Anterior cingulate cortex (tissue), 58 donors: ENCODE measurements at places on chromosomes 6 and 20.
A peak's percentile ranks its signal among the peaks of the same experiment; 100 is the strongest.

GRCh38 chr6:166286839-166287271 is 21.3 kb downstream of the PRR18 start:
- DNase-seq, result no peak

GRCh38 chr6:36216559-36216958 is 20.0 kb downstream of the BRPF3 start:
- no peak for DNase-seq

DNA sequence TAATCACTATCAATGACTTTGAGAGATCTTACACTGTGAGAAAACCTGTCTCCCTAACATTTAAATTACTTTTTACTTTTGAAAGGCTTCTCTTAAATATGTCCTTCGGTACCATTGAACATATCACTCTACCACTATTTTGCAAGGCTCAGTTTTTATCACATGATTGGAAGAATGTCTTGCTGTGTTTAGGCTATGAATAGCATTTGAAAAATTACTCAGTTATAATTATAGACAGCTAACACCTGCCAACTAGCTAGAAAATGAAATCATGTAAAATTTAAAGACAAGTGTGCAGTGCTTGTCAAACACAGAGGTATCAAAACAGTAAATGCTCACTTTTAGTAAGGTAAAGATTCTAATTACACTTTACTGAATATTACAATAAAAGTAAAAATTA is 11.0 kb downstream of the SESN1 start:
- no peak for DNase-seq

DNA sequence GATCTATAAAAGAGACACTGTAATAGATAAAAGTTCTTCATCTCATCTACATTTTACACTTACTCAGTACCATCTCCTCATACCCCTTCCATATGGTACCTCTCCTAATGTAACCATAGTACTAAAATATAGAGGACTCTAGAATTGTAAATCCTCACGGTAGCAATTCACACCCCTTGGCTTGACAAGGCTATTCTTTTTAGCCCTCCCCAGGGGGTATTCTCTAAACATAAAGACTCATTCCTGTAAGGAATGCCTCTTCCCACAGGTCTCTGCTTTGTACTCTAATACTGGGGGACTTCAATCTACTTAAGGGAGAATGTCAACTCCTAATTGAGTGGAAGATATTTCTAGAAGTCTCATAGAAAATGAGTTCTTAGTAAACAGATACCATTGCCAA is 85.9 kb downstream of the VIP start:
- DNase-seq, result no peak

DNA sequence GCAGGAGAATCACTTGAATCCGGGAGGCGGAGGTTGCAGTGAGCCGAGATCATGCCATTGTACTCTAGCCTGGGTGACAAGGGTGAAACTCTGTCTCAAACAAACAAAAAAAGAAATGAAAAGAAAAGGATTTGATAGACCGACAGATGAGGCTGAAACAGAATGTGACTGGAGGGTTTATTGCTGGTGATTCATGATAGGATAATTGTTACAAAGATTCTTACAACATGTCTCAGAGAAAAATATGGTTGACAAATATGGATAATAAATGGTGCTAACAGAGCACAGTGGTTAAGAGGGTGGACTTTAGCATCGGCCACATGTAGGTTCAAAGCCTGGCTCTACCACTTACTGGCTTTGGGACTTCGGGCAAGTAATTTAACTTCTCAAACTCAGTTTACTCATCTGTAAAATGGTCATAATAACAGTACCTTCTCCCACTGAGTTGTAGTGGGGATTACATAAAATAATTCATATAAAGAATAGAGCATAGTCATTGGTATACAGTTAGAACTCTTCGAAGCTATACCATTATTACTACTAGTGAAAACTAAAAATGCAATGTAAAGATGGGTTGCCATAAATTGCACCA is 131.9 kb downstream of the MAP3K7 start:
- DNase-seq, result no peak

DNA sequence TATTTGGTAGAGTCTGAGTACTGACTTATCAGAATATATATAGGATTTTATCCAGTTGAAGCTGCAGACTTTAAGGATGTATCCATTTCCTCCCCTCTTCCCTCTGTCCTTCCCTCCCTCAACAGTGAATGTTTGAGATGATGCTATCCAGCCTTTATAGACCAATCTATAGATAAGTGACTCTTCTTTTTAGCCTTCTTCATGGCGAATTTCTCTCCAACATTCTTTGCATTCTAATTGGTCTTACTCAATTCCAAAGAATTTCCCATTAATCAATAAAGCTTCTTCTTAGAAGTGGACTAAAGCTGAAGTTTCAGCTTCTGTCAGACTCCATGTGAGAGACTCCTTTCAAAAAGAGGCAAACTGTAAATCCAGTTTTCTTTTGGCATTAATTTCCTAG is 99.3 kb downstream of the AIG1 start:
- DNase-seq, result no peak

- no peak for DNase-seq
These were observed 1.9 kb downstream of the KIAA1755 start for GRCh38 chr20:38258545-38259215.

GRCh38 chr6:139973669-139974344 is 599.4 kb upstream of the CITED2 start:
- no peak for DNase-seq

DNA sequence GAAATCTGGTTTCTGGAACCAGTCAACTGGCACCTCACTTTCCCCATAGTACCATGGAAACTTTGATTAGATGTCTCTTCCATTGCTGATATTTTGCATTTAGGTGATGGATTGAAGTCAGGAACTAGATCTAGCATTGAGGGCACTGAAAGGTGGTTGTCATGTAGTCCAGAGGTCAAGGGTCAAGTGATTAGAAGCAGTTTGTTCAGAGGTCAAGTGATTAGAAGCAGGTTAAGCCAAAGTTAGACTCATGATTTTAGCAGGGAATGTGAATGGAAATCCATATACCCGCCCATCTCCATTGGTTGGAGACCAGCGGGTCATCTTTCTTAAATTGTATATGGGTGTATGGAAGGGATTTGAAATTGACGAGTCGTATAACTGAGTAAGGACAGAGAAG is 51.2 kb downstream of the CBFA2T2 start:
- DNase-seq, result no peak

DNA sequence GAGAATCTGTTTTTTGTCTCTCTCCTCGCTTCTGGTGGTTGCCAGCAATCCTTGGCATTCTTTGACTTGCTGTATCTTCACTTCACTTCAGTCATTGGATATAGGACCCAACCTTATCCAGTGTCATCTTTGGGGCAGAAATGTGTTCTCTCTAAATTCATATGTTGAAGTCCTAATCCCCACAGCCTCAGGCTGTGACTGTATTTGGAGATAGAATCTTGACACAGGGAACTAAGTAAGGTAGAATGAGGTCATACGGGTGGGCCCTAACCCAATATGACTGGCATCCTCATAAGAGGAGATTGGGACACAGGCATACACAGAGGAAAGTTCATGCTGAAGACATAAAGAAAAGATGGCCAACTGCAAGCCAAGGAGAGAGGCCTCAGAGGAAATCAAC is 51.9 kb upstream of the TPD52L1 start:
- no peak for DNase-seq

DNA sequence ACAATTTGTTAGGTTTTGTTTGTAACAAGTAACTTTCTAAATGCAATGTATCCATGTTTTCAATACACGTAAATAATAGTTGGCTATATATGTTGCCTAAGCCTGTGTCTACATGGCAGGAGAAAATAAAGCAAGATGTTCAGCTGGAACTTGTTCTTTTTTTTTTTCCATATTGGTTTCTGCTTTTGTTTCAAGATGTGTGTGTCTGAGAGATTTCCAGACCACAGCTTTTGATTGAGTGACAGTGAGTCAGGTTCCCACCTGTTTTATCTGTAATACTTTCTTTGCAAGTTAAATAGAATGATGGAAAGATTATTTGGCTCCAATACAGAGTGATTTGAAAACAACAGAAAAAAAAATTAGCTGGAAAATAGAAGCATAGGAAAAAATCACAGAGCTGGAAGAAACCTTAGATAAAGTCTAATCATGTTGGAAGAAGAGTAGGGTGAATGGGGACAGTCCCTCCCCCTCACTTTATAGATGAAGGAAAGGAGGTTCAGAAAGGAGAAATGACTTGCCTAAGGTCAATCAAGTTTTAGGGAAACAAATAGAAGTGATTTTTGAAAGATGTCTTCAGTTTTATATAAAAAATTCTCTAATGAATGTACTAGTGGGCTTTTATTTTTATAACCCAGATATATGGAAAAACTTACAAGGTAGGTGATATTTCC is 150.9 kb upstream of the STMND1 start:
- no peak for DNase-seq

GRCh38 chr6:153424719-153425400 is 293.8 kb upstream of the RGS17 start:
- DNase-seq, result no peak

GRCh38 chr20:21714297-21715192 is 9.1 kb downstream of the PAX1 start:
- DNase-seq, result no peak

- DNase-seq, result no peak
These were observed 222.8 kb downstream of the UST start for GRCh38 chr6:148969603-148970061.

- DNase-seq, result no peak
These were observed 78.8 kb downstream of the PTCHD4 start for GRCh38 chr6:48032151-48032550.

DNA sequence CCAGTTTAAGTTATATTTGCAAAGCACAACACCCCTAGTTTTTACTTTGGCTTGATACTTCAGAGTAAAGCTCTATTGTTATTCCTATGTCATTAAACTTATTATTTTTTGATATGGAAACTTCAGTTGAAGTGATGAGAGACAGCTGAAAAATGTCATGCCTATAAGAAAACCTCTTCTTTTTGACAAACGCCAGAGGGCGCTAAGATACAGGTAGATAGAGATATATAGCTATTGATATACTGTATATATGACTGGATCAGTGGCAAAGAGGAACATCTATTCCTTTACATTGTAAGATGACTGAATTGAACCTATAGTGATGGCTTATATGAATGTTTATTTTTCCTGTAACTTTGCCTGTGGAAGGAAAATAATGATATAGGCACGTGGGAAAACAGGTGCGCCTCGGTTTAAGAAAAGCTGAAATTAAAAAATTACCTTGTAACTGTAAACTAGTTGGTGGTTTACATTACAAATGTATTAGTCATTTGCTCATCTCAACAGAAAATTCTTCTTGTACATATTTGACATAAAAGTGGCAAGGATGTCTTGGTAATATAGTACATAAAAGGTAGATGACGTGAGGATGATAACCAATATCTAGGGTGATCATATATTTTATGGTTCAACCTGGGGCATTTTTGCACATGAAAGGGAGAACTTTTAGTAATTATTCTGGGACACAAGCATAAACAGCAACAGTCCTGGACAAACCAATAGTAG is 74.1 kb downstream of the LAMA4 start:
- no peak for DNase-seq

GRCh38 chr6:135600931-135601330 is 103.4 kb upstream of the AHI1 start:
- DNase-seq, result no peak

- peak; percentile 4 for DNase-seq
These were observed 129.7 kb upstream of the UFL1 start for GRCh38 chr6:96391776-96392360.

GRCh38 chr20:43725666-43726065 is 1.1 kb downstream of the GTSF1L start:
- no peak for DNase-seq

- DNase-seq, result no peak
These were observed 1026.9 kb upstream of the ADGRB3 start for GRCh38 chr6:67608099-67608749.

GRCh38 chr20:23332467-23332866 is 18.1 kb upstream of the NXT1 start:
- no peak for DNase-seq

DNA sequence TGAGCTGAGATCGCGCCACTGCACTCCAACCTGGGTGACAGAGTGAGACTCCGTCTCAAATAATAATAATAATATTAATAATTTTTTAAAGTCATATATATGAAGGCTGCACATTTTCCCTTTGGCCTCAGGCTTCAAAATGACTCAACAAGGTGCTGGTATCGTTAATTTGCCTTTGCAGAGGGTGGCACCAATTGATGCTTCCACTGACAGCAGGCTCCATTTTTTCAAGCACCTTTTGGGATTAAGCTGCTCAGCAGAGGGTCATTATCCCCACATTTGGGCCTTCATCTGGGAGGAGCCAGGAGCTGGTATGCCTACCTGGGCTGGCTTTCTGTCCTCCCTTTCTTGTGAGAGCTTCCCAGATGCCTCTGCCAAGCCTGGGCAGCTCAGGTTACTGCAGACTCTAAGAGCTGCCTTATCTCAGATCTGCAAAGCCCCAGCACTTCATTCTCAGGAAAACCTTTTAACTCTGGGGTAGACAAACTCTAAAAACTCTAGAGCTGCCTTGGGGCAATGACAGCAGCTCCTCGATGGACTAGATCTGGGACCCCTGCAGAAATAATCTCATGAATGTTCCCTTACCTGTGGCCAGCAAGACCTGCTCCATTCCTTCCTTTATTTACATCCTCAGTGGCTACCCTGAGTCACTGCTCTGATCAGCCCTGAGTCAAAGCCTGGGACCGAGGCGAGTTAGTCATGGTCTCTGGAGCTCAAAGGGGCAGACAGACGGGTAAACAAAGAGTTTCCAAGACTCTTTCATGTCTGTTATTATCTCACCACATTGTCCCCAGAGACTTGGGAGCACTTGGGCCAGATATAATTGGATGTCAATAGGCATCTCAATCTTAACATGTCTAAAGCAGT is 80.0 kb upstream of the EYA2 start:
- no peak for DNase-seq

- no peak for DNase-seq
These were observed 49.8 kb upstream of the ENPP5 start for GRCh38 chr6:46220352-46221221.

DNA sequence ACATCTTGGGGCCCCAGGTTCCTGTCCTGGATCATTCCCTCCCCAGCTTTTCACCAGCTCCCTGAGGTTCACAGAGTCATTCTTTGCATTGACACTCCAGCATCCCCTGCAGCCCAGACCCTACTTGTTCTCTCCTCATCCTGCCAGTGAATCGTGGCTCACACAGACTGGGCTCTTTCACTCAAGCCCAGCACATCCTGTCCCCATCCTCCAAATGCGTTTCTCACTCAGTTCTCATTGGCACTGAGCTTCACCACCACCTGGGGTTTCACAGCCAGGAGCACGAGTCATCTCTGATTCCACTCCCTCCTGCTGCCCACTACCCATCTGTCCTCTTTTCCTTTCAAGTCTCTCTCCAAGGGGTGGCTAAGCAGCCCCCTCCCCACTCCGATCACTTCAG is 85.4 kb upstream of the NNAT start:
- DNase-seq, result no peak

DNA sequence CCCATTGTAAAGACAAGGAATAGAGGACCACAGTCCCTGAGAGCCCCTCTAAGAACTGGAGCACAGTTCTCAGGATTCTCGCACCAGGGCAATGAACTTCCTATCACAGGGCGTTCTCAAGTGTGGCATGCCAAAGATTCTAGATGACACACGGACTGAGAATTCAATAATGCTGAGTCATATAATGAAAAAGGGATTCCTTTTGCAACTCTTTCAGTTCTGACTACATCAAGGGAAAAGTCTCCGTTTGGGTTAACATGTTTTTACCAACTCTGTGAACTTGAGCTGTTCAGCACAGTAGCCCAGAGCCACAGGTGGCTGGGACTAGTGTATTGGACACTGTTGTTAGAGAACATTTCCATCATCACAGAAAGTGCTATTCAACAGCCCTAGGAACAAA is 3.4 kb downstream of the MED20 start:
- no peak for DNase-seq

- no peak for DNase-seq
These were observed 712 bp downstream of the ABHD16A start for GRCh38 chr6:31702405-31702818.
